NCI-H1694 (cell line): ENCODE measurements at places on chromosomes 4 and X.

- no peak for DNase-seq
Measured at GRCh38 chr4:89942811-89943210, 48.2 kb downstream of the MMRN1 start.

GRCh38 chrX:136865270-136866158 lies 15.0 kb downstream of the RBMX start:
- DNase-seq: no peak

GRCh38 chr4:53775381-53775780 lies 184.1 kb upstream of the LNX1 start:
- no peak for DNase-seq

- DNase-seq: no peak
Measured at GRCh38 chr4:97639961-97640360, 503.3 kb downstream of the STPG2 start.

GRCh38 chr4:53777244-53777984 lies 186.1 kb upstream of the LNX1 start:
- DNase-seq: no peak

DNA sequence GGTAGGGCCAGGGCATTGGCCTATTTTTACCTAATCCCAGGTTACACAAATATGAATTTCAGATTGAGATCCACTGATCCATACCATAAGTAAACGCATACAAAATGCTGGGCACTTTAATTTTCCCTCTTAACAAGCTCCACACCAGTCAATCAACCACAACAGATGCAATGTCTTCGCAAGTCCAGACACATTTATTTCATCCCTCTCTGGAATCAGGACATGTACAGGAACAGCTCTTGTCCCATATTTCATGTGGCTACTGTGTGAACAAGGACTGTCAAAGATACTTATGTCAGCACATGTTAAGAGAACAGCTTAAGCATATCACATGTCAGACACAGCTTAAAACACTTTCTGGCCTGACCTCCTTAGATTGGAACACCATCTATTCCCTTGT lies 145.9 kb downstream of the PPP3CA start:
- DNase-seq: peak; percentile 31

- DNase-seq: no peak
Measured at GRCh38 chrX:118345045-118345463, 852 bp upstream of the WDR44 start.

DNA sequence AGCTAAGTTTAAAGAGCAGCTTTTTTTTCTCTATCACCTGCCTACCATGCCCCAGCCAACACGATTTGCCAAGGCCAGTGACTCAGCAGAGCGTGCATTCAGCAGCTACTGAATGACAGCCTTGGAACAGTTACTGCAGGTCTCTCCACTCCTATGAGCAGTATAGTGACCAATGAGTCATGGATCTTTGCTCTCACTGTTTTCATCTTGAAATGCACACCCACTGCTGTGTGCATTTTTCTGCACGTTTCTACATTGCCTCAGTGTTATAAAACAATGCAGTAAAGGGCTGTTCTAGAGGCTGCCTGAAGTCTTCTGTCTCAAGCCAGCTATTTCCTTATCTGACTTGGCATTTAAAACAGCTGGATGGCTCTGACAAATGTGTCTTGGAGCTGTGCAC lies 66.0 kb upstream of the C4orf54 start:
- DNase-seq: no peak

GRCh38 chrX:1516596-1517104 lies 20.3 kb downstream of the P2RY8 start:
- no peak for DNase-seq

- DNase-seq: no peak
Measured at GRCh38 chr4:85113706-85114105, 147.2 kb upstream of the WDFY3 start.

- DNase-seq: peak; percentile 35
Measured at GRCh38 chr4:70705183-70706043, 16.4 kb upstream of the RUFY3 start.

- DNase-seq: no peak
Measured at GRCh38 chr4:6591781-6592180, 16.8 kb downstream of the MAN2B2 start.

DNA sequence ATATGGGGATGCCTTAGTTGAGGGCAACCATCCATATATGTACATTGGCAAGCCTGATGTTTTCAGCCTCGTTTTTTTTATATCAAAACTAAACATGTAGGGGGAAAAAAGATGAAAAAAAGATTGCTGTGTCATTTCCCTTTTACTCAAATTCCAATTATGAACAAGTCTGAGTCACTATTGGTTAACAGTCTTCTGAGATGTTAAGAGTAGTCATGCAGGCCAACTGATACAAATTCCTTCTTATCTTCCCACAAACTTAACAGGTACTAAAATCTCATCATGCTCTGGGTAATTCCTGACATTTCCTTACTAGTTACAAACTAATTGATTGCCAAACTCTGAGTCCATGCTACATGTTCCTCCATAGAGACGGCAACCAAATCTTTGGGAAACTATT lies 222.1 kb downstream of the FRMPD4 start:
- no peak for DNase-seq

- no peak for DNase-seq
Measured at GRCh38 chr4:135838889-135839288, 1637.3 kb upstream of the PABPC4L start.

DNA sequence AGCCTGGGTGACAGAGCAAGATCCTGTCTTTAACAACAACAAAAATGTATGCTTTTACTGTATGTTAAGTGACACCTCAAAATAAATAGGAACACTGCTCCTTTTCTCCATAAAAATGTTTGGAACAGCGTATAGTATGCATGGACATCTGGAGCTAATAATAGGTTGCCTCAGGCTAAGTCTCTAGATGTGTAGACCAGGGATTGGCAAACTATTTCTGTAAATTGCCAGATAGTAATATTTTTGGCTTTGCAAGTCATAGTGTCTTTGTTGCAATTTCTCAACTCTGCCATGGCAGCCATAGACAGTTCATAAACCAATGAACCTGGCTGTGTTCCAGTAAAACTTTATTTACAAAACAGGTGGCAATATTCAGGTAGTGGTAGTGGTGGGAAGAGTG lies 76.6 kb upstream of the CBLL2 start:
- DNase-seq: no peak

GRCh38 chr4:79030973-79031372 lies 91.7 kb upstream of the PAQR3 start:
- DNase-seq: no peak

GRCh38 chr4:189597341-189597740 lies 343.3 kb upstream of the FRG1 start:
- DNase-seq: no peak

DNA sequence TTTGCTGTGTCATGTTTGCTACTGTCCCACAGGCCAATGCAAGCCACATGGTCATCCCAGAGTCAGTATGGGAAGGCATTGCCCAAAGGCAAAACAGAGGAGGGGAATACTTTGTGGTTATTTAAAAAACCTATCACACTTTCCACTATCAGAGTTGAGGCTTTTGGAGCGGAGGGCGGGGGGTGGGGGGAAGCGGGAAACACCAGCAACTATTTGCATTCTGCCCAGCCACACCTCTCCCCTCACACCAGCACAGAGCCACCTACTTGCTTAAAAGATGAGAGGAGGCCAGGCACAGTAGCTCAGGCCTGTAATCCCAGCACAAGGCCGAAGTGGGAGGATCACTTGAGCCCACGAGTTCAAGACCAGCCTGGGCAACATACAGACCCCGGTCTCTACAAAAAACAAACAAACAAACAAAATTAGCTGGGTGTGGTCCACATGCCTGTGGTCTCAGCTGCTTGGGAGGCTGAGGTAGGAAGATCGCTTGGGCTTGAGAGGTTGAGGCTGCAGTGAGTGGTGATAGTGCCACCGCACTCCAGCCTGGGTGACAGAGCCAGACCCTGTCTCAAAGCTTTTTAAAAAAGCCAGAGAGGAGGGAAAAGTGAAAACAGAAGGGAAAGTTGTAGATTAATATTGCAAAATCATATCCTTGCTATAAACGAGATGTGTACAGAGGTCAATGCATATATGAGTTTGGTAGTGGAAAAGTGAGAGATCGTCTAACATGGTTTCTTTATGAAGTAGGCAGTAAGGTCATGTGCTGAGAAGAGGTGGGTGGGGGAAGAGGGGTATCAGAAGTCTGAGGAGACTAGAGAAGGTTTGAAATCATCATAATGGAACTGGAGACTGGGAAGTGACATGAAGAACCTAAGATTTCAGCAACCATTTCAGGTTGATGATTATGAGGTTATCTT lies 1.9 kb upstream of the CHST7 start:
- no peak for DNase-seq

GRCh38 chr4:83011689-83012199 lies 1.1 kb upstream of the LIN54 start:
- no peak for DNase-seq

DNA sequence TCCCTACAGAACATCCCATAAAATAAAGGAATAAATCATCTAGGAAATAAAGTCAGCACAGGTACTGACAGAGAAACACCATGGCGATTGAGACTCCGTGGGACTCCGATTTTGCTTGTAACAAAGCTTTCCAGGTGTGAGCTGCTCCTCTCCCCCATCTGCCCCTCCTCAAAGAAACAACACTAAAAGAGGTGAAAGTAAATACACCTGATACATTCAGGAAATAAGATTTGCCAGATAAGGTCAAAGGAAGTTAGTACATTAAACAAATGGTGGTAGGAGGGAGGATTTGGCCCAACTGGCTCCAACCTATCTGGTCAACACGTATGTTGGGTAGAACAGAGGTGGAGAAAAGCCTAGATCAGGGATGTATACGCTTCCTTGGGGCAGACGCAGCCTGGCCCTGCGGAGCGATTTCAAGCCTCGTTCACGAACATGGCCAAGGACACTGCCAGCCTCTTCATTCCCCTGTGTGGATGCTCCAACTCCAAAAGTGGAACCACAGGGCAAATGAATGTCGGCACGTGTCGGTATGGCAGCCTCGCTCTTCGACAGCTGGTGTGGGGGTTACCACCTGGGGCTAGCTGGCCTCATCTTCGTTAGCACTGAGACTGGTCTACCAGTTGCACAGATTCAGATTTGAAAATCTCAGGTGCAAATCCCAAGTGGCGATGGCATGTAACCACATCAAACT lies 162.5 kb downstream of the AFAP1 start:
- no peak for DNase-seq

- DNase-seq: no peak
Measured at GRCh38 chr4:1242506-1243450, 6.2 kb downstream of the CTBP1 start.

GRCh38 chrX:152313529-152314302 lies 137.4 kb downstream of the GABRA3 start:
- DNase-seq: no peak

DNA sequence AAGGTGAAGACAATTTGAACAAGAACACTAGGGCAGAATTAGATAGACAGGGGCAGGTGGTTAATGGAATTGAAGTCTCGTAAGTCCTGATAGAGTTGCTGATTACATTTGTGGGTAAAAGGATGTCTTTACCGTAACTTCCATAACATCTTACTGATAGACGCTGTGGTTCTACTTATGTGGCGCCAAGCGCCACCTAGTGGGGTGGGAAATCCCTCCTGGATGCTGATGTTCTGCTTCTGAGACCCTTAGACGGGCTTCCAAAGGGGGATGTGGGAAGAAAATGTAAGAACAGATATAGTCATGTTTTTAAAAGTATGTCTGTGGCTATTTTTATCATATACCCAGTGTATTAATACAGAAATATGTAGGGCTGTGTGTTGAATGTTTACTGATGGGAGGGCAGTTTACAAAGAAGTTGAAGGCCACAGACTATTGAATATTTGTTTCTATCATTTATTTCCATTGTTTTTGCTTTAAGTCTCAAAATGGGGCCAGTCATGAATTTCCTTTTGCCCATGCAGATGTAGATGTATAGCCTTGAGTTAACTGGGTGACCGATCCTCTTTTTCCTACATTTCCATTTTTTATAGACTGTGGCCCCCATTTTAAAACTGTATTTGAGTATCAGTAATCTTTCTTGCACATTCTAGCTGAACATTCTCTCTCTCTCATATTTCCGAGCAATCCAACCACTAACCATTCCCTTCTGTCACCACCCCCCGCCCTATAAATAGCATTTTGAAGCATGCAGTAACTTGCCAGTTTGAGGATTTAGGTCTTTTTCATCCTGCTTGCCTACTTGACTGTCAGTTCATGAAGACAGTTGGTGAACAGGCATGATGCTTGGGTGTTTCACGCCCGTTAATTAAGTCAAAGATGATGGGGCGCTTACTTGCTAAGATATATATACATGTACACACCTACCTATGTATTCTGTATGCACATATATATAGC lies 12.1 kb upstream of the TLR8 start:
- DNase-seq: no peak

DNA sequence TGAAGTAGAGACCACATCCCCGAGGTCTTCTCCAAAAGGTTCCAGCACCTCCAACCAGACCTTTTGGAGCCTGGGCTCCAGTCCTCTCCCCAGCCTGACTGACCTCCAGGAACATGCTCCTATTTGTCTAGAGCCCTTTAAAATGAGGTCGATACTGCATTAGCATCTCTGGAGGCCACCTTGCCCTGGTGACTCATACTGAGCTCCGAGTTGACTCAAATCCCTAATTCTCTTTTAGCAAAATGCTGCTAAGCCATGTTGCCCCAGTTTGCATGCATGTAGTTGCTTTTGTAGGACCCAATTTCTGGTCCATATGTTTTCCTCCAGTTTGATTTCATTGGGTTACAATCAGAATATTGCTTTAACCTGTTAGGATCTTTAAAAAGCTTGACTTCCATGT lies 43.5 kb upstream of the CITED1 start:
- DNase-seq: no peak

GRCh38 chrX:107970073-107970472 lies 12.1 kb downstream of the TEX13B start:
- DNase-seq: no peak

DNA sequence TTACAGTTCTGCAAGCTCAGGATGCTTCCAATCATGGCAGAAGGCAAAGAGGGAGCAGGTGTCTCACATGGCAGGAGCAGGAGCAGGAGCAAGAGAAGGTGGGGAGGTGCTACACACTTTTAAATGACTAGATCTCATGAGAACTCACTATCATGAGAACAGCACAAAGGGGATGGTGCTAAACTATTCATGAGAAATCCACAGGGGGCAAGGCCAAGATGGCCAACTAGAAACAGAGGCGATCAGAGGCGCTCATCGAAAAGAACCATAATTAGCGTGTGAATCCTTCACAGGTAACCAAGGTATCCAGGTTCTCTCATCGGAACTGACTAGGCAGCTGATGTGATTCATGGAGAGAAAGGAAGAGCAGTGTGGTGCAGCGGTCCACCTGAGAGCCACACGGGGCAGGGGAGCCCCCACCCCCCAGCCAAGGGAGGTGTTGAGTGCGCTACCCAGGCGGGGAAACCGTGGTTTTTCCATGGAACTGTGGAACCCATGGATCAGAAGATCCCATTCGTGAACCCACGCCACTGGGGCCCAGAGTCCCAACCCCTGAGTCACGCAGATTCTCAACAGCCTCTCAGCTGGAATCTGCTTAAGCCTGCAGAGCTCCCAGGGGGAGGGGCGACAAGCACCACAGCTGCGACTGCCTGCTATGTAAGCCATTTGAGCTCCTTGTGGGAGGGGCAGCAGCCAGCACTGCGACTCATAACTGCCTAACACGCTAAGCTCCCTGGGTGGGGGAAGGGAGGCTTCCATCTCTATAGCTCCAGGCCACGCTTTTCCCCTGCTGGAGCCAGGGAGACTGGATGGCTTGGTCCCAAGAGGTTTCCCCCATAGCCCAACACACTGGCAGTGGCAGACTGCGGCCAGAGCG lies 46.7 kb downstream of the FGF16 start:
- no peak for DNase-seq

GRCh38 chrX:116628464-116628863 lies 165.7 kb upstream of the CT83 start:
- DNase-seq: no peak
